ENCODE measurements at places on chromosomes 3 and 15.

DNA sequence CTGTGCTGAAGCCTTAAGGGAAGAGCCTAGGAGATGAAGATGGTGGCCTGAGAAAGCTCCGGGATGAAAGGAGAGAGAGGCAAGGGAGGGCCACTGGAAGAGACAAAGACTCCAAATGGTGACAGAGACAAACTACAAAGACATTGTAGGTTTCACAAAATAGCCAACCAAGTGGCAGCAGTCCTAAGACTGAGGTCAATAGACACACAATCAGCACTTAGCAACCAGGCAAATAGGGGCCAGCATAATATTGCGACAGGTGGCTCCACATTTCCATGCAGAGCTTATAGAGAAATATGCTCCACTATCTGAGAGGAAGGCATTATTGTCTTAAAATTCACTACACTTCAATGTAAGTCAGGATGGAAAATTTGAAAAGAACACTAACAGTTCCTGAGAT, 22.1 kb upstream of the MYO5C start:
- DNase-seq: no peak

DNA sequence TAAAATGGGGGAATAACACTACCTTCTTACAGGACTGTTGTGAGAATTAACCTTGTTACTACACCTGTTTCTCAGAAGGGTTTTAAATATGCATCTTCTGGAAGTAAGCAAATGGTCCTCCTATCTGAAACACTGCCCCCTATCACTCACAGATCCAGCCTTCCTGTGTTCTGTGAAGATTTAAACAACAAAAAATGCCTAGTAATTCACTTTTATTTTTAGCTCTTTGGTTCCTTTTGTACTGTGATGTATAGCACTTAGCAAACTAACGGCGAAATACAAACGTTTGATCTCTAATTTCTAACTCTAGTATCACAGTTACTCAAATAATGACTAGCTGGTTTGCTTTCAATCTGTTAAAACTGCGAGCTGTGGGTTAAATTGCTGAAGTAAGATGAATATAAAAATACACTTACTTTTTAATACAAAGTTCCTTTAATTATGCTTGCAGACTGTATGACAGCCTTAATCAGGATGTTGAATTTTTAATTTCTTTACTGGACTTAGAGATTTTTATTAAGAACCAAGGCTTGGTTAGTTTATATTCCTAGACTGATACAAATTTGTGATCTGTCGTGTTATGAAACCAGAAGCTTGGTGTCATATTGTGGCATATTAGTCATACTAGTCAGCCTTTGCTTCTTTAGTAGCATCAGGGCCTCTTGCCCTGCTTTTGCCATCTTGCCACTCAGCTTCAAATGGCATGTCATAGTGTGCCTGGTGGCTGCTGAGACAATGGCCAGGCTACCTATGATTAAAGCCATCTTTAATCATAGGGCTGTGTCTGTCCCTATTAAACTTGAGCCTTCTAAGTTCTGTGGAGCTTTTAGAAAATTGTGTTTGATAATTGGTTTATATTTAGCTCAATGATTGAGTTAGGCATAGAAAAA, 9.2 kb downstream of the EIF3J start:
- no peak for DNase-seq

GRCh38 chr3:45486926-45487325, 98.5 kb downstream of the LARS2 start:
- DNase-seq: no peak

GRCh38 chr3:133469140-133469731, 69.4 kb downstream of the BFSP2 start:
- DNase-seq: peak; percentile 41

- DNase-seq: no peak
Observed at GRCh38 chr3:12235691-12236090, 53.2 kb upstream of the PPARG start.

DNA sequence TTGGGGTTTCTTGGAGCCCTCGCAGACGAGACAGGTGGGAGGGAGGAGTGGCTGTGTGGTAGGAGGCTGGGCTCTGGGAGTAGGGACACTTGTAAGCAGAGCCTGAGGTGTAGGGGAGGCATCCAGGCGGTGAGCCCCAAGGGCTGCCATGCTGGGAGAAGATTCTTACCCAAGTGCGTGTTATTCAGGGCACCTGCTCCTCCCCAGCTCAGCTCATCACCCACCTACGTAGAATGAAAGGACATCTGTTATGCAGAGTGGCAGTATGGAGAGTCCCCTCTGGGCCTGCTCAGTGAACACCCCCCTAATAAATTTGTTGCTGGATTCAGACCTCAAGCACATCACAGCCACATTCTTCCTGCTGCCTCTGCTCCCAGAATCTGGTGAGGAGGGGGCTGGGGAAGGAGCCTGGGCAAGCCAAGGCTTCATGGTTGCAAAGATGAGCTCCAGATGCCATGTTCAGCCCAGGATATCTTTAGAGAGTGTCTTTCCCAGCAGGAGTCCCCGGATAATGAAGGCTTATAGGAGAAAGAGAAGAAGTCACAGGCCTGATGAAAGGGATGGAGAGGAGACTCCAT, 261.8 kb downstream of the EPHB1 start:
- no peak for DNase-seq

- DNase-seq: no peak
Observed at GRCh38 chr3:181712226-181712552, 464 bp downstream of the SOX2 start.

GRCh38 chr3:59128685-59129084, 78.9 kb upstream of the CFAP20DC start:
- DNase-seq: peak; percentile 76

DNA sequence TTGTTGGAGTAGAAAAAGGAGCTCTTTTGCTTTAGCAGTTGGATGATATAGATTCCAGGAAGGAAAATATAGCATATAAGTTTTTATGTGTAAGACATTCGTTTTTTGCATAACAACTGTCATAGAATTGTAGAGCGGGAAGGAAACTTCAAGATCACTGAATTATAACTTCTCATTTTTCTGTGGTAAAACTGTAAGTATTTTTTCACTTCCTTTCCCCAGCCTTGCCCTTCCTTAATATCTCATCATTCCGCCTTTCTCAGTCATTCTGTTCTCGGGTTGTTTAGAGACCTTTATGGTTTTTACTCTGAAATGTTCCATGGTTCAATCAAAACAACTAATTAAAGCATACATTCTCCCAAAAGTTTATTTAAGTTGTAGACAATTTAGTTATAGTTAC, 1.1 kb downstream of the EAF2 start:
- no peak for DNase-seq

DNA sequence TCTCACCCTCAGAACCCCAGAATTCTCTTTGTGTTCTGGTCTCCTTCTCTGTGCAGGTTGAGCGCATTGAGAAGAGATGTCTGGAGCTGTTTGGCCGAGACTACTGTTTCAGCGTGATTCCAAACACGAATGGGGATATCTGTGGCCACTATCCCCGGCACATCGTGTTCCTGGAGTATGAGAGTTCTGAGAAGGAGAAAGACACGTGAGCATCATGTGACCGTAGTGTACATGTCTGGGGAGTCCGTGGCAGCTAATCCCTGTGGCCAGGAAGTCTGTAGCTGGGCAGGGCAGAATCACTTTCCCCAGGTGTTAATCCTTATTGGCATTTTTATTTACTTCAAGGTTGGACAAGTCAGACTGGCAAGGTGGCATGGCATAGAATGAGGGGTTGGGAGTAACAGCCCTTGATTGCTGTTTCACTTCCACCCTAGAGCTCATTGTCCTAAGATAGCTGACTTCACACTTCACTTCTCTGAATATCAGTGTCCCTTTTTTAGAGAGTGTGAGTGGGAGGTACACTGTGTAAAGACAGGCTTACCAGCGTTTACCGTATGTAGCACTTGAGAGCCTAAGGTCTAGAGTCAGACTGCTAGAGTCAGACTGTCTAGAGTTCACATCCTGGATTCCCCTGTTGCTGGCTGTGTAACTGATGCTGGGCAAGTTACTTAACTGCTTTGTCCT, 4.4 kb downstream of the MTMR14 start:
- DNase-seq: no peak

DNA sequence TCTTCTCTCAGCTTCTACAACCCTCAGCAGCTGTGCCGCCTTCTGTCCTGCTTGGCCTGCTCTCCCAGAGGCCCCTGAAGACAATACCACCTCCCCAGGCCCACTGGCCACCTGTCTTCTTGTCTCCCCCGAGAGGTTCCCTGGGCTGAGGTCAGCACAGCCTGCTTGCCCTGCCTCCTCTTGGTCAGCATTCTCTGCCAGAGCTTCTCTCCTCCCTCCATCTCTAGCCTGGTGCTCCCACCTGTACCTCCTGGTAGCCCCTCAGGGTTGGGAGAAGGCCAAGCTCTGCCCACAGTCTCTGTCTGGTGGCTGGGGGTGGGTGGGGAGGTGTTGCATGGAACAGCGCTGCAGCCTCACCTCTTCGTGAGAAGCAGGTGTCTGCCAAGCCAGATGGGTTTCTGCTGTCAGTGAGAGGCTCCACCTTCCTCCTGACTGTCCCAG, 5.6 kb upstream of the ISLR start:
- DNase-seq: no peak

GRCh38 chr3:188353426-188353825, 199.5 kb downstream of the LPP start:
- DNase-seq: no peak

DNA sequence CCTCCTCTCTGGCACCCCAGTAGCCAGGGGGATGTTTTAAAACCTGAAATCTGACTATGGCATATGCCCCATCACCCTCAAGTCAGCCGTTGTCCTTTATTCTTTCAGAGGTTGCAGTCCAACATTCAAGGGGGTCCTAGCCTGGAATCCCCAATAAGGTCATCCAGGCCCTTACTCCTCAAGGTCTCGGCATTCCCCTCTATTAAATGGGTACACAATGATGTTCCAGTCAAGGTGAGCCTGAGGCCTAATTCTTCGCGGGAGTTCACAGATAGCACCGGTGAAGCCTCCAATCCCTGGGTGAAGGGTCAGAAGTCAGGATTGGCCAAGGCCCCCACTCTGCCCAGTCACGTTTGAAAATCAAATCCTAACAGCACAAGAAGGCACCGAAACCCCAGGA, 8.1 kb upstream of the SEMA3F start:
- no peak for DNase-seq

- DNase-seq: no peak
Observed at GRCh38 chr3:179544981-179545645, 17.6 kb upstream of the ACTL6A start.

- no peak for DNase-seq
Observed at GRCh38 chr3:171415070-171415469, 45.1 kb downstream of the TNIK start.

DNA sequence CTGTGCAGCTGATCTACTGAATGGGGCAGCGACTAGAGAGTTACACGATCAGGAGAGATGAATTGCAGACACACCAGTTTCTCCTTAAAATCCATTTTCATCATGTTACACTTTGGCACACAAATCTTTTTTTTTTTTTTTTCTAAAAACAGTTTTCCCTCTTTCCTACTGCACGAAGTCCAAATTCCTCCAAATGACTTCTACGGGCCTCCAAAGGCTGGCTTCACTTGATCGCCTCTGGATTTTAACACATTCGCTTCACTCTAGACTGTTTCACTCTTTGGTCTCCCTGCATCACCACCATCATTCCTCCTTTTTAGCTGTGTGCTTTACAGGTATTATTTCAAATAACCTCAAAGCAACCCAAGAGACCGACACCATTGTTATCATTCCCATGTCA, 268.6 kb downstream of the RORA start:
- no peak for DNase-seq

DNA sequence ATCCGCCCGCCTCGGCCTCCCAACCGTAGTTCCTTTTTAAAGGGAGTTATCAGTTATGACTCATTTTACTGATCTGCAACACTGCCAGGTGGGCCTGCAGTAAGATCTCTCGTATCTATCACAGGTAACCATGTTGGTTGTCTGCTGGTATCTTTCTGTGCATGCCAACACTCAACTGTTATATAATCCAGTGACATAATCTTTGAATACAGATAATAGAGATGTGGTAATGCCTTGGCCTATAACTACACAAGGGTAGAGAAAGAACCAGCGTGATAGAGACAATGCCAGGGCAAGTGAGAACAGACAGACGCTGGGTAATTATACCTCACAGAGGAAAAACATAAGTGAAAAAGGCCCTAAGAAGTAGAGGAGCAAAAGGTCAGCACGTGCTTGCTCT, 11.0 kb upstream of the ARPP19 start:
- DNase-seq: no peak

DNA sequence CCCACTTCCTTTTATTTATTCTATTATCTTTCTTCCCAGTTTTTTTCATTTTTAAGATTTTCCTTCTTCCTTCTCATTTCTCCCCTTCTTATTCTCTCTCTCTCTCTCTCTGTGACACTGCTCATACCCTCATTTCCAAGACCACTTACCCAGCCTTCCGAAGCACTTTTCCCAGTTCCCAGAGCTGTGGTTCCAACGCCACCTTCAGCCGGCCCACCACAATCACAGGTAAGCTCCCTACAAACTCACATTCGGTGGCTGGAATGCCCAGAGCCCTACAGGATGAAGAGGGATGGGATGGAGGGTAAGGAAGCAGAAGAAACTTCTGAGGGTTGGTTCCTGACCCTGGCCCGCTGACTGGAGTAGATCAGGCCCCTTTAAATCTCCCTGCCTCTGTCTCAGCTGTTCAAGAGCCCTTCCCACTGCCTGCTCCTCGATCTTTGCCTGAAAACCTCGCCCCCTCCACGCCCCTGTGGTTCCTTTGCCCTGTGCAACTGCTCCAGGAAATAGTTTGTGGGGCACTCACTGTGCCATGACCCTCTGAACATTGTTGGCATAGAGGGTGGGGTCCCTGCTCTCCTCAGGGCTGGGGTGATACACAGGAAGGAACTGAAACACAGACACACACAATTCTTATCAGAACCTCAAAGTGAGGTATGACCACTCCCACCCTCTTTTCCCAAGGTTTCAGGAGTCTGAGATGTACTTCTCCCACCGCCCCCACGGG, 4.8 kb downstream of the LPCAT4 start:
- no peak for DNase-seq

GRCh38 chr15:80727596-80727995, 32.5 kb downstream of the ABHD17C start:
- DNase-seq: no peak

DNA sequence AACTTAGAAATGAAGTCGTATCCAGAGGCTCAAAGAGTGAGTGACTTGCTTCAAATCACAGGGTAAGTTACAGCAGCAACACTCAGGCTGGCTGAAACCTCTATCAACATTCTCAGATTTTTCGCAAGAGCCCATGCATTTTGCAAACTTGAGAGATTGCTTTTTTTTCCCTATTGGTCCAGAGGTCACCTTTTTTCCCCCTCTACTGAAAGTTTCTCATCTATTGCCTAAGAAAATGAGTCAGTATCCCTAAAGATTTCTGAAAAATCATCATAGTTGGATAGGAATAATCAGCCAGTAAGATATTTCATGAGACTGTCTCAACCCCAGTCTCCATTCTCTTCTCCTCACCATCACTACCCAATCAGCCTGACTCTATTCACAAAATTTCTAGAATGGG, 410.6 kb downstream of the FOXP1 start:
- no peak for DNase-seq

- peak; percentile 95 for DNase-seq
Observed at GRCh38 chr3:14598143-14598569, 53.4 kb upstream of the CCDC174 start.

DNA sequence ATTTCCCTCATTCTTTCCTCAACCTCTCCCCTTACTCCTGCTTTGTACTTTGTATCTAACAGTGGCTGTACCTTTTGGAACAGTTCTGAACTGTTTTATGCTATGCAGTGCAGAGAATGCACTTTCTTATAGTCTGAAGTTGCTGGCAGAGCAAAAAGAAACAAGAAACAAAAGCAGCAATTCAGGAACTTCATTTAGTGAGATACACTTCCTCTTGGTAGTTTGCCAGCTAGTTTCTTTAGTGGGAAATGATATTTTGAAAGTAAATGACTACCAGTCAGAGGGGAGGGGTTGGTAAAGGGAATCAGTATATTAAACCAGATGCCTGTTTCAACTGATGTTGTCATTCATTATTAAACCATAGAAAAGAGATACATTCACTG, 55.0 kb upstream of the CHD2 start:
- peak; percentile 28 for DNase-seq

All from brain (organoid and tissue), 16 donors.